Left cardiac atrium (tissue), 4 donors: ENCODE measurements at places on chromosomes 16 and 17. TPM values are rescaled to one million over a fixed set of nuclear protein-coding genes. Genes with fewer than 3 reads are reported as not detected.

ANKS4B gene
- not detected for total RNA-seq

DNA sequence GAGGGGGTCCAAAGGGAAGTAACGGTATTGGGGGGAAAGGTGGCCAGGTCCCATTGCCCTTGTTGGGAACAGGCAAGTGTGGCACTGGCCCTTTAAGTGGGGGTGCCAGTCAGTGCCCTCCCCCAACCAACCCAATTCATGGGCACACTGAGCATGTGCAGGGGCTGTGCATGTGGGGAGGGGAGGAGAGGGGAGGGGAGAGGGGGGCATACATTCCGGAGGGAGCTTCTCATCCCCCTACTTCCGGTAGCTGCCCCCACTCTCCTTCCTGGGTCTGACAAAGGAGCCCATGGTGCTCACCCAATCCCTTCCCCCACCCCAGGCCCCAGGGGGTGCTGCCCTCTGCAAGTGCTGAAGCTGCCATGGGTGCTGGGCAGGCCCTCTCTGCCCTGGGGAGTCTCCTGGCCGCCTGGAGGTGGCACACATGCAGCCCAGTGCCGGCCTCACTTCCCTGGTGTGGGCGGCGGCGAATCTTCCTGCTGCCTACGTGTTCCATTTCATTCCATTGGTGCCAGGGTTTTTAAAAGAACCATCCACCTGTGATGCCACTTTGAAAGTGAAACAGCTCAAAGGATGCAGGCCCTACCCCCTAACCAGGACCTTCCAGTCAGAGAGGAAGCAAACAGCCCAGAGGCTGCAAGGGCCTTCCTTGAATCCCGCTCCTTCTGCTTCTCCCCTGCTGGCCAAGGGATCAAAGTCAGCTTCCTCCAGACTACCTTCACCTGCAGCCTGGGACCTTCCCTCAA lies 11.0 kb downstream of the HEXIM2 start:
- peak; percentile 57 for DNase-seq

DNA sequence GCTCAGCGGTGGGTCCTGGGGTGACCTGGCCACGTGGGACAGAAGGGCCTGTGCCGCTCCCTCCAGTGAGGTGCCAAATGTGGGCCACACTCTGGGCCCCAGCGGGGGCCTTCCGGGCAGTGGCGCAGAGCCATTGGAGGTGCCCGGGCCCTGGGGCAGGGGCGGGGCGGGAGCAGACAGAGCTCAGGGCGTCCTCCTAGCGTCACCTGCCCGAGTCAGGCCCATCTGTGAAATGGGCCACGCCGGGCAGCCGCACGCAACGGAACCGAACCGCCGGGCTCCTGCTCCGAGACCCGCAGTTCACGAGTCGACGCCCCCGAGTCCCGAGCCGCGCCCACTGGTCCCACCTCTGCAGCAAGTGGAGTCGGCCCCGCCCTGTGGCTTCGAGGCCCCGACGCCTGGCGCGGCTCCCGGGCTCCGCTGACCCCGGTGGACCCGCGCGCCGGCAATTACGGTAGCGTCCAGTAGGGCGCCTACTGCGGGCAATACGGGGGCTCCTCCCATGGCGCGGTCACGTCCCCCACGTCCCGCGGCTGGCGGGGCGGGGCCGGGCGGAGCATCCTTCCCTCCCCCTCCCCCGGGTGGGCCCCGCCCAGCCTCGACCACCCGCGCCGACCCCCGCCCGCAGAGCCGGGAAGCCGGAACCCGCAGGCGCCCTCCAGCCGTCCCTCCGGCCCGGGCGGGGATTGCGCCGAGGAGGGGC lies 1.9 kb downstream of the SLC16A3 start:
- peak; percentile 93 for DNase-seq

GRCh38 chr17:35167666-35168065 lies 20.0 kb downstream of the UNC45B start:
- no peak for DNase-seq

DNA sequence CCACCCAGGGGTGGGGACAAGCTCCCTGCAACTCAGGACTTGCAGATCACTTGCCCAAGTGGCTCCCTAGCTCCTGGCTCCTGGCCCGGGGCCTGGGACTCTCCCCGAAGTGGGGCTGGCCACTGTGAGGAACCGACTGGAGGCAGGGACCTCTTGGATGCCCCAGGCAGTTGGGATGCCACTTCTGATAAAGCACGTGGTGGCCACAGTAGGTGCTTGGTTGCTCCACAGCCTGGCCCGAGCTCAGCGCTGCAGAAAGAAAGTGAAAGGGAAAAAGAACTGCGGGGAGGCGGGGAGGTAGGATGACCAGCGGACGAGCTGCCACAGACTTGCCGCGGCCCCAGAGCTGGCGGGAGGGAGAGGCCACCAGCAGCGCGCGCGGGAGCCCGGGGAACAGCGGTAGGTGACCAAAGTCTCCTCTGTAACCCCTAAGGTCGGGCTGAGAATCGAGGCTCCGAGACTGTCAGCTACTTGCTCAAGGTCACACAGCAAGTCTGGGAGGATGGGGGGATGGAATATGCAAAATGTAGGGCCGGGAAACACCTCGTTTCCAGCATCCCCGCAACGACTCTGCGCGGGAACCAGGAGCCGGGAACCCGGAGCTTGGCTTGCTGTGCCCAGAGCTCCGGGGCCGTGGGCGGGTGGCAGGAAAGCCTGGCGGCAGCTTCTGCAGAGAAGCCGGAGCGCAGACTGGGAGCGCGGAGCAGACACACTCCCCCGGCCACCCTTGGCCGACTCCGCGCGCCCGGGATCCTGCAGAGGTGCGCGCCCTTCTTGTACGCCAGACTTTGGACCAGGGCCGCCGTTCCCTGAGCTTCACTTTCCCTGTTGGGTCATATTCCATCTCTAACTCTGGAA lies 1.9 kb downstream of the CIITA start:
- DNase-seq = peak; percentile 49

GRCh38 chr16:11494029-11494428 lies 92.7 kb downstream of the LITAF start:
- DNase-seq = no peak
